ENCODE measurements at places on chromosomes 11 and 22.

DNA sequence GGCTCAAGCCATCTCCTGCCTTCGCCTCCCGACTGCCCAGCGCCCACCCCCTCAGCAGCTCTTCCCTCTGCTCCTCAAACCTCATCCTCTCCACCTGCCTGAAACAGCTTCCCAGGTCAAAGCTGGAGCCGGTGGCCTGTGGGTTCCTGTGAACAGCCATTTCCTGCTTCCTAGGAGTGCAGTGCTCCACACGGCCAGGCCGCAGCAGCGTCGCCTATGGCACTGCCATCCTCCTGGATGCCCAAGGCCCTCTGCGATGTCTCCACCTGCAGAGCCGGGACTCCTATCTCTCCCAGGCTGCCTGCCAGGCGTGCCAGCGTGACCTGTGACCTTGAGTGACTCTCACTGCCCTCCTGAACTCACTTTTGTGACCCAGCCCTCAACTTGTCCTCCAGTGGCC lies 24.6 kb downstream of the PPM1F start:
- DNase-seq, result no peak

- no peak for DNase-seq
Measured at GRCh38 chr11:106442032-106442431, 364.6 kb downstream of the AASDHPPT start.

DNA sequence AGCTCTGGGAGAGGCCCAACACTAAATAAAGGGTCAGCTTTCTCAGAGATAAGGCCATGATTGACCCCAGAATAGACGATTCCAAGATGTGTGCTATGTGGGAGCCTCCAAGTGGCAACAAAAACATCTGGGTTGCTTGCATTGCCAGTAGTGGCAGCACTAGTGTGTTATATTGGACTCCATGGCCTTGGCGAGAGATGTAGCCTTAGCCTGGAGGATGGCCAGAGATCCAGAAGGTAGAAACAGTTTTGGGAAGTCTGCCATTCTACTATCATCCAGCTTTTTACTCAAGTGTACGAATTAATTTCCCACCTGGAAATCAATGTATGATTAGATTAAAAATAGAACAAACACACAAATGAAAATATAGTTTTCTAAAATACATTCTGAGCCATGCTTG lies 3.0 kb downstream of the OR8D4 start:
- DNase-seq, result no peak

DNA sequence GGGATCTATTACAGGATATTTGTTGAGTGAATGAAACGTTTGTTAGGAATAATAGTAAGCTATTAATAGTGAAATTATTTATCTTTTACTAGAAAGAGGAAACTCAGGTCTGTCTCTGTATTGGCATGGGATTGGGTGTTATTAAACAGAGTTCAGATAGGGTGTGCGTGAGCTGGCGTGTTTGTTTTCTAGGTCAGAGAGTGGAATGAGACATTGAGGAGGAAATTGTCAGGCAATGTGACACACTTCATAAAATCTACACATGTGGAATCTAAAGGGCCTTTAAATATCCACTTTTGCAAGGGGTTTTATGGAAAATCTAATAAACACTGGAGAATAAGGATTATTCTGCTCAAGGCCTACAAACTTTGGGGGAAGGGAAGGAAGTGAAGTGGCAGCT lies 552.9 kb downstream of the NTM start:
- no peak for DNase-seq
